ENCODE measurements at places on chromosomes 1 and 21.

- no peak overlapping the region for H3K27ac ChIP-seq
- no peaks in the 10 kb centered on the region for H3K27me3 ChIP-seq
- DNase-seq = no peak
Measured at GRCh38 chr1:166980383-166980782, 5.0 kb upstream of the ILDR2 start.

DNA sequence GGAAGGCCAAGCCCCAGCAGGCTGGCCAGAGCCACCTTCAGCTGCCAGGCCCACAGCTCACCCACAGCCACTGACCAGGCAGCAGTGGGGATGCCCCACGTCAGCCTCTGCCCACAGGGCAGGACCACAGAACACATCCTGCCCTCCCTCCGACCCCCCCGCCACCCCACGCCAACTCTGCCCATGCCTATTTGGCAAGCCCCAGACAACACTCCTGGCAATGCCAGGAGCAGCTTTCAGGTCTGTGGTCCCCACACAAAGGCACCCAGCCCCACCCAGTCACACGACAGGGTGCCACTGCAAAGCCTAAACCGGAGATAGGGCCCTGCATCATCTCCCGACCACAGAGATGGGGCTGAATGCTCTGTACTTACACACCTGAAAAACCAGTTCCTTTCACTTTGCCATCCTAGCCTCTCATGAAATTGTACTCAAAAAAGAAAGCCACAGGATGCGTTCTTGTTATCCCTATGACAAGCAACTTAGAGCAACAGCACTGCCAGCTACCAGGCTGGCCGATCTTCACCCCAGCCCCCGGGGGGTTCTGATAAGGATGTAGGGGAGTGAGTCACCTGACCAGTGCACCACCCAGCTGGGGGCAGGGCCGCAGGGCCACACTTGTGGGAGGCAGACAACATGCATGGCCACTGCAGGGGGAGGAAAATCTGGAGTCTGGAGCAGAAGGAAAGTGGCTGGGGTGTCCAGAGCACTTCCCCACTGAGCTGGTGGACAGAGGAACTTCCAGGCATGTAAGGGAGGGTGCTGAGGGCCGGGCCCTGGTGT lies 36.2 kb downstream of the UBE2G2 start:
- no peak for DNase-seq
- H3K36me3 ChIP-seq = peaks cover 21% of the 10 kb centered on the region
- H3K4me3 ChIP-seq = no peak overlapping the region
- no peaks in the 10 kb centered on the region for H3K27me3 ChIP-seq
- no peak overlapping the region for H3K27ac ChIP-seq

DNA sequence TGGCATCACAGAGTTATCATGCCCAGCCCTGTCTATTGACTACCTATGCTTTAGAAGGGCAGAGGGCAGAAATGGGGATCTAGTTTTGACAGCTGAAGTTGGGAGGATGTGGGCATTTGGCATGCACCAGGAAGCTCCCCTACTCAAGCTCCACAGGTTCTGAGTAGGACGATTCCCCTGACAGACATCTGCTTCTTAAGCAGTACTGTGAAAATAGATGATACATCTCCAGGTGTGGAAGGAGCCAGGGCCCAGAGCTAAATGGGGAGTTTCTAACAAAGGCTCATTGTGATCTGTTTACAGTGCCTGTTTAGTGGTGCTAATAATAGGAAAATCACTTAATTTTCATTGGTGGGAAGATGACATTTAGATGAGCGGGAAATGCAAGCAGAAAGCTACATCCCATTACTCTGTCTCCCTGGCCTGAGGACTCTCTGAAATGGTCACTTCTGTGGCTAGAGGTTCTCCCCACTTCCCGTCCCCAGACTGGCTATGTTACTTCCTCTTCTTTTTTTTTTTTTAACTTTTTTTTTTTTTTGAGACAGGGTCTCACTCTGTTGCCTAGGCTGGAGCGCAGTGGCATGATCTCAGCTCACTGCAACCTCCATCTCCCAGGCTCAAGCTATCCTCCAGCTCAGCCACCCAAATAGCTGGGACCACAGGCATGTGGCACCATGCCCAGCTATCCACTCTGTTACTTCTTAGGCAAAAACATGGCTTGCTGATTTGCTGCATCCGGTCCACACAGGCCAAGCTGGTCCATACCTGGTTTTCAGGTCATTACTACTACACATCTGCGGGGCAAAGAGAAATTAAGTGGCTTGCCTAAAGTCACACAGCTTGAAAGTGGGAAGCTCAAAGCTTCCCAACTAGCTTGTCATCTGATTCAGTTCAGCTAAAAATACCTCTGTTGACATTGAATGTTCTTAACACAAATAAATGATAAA lies 23.2 kb upstream of the CNIH3 start:
- no peak overlapping the region for H3K4me3 ChIP-seq
- no peaks in the 10 kb centered on the region for H3K36me3 ChIP-seq
- no peak overlapping the region for H3K27ac ChIP-seq
- no peak for DNase-seq
- peaks cover 4% of the 10 kb centered on the region for H3K4me1 ChIP-seq

GRCh38 chr1:7430691-7431090 lies 340.4 kb upstream of the VAMP3 start:
- H3K36me3 ChIP-seq = no peaks in the 10 kb centered on the region
- no peak overlapping the region for H3K4me3 ChIP-seq
- H3K27ac ChIP-seq = no peak overlapping the region
- no peaks in the 10 kb centered on the region for H3K27me3 ChIP-seq
- DNase-seq = no peak

- no peak overlapping the region for H3K27ac ChIP-seq
- no peak for DNase-seq
- H3K4me3 ChIP-seq = no peak overlapping the region
- no peaks in the 10 kb centered on the region for H3K36me3 ChIP-seq
- H3K4me1 ChIP-seq = peaks cover 21% of the 10 kb centered on the region
- peaks cover 40% of the 10 kb centered on the region for H3K27me3 ChIP-seq
Measured at GRCh38 chr1:110602466-110602865, 3.7 kb downstream of the KCNA2 start.
